ENCODE measurements at places on chromosomes 7 and 10. TPM values are rescaled to one million over a fixed set of nuclear protein-coding genes. Genes with fewer than 3 reads are reported as not detected.

The ITGB1 gene
- 132 TPM for total RNA-seq

The CALML3 gene
- total RNA-seq: not detected

The UPK3BL1 gene
- 3.8 TPM for total RNA-seq

The C7orf57 gene
- total RNA-seq: not detected

The TRIM24 gene
- total RNA-seq: 12.4 TPM

The ENTPD1 gene
- 6.0 TPM for total RNA-seq

The ANKRD30A gene
- not detected for total RNA-seq

The TRIL gene
- 0.35 TPM for total RNA-seq

The GSDME gene
- 0.65 TPM for total RNA-seq

The NKX6-2 gene
- not detected for total RNA-seq

The SP8 gene
- total RNA-seq: not detected

The EGR2 gene
- total RNA-seq: 1.7 TPM

The FKBP6 gene
- not detected for total RNA-seq

The INA gene
- 0.75 TPM for total RNA-seq

The TMEM196 gene
- total RNA-seq: 0.87 TPM

The PGAM2 gene
- total RNA-seq: not detected

The SHTN1 gene
- 26.2 TPM for total RNA-seq

The MACC1 gene
- total RNA-seq: 17.2 TPM

The TFEC gene
- total RNA-seq: 0.19 TPM
